ENCODE measurements at places on chromosomes 13 and 19.

- H3K4me1 ChIP-seq = peaks cover 11% of the 10 kb centered on the region
- no peak for DNase-seq
- H3K27me3 ChIP-seq = no peaks in the 10 kb centered on the region
Measured at GRCh38 chr19:11181488-11181887, 15.9 kb downstream of the KANK2 start.

- H3K4me1 ChIP-seq = no peaks in the 10 kb centered on the region
- H3K4me3 ChIP-seq = no peak overlapping the region
- H3K27ac ChIP-seq = no peak overlapping the region
- no peaks in the 10 kb centered on the region for H3K27me3 ChIP-seq
- no peak for DNase-seq
- no peaks in the 10 kb centered on the region for H3K36me3 ChIP-seq
Measured at GRCh38 chr19:28920269-28921066, 292.5 kb downstream of the UQCRFS1 start.

GRCh38 chr19:48530066-48530720 lies 18.6 kb upstream of the LMTK3 start:
- no peak overlapping the region for H3K4me3 ChIP-seq
- DNase-seq = no peak
- peaks cover 6% of the 10 kb centered on the region for H3K27me3 ChIP-seq
- H3K27ac ChIP-seq = no peak overlapping the region
- no peaks in the 10 kb centered on the region for H3K4me1 ChIP-seq

DNA sequence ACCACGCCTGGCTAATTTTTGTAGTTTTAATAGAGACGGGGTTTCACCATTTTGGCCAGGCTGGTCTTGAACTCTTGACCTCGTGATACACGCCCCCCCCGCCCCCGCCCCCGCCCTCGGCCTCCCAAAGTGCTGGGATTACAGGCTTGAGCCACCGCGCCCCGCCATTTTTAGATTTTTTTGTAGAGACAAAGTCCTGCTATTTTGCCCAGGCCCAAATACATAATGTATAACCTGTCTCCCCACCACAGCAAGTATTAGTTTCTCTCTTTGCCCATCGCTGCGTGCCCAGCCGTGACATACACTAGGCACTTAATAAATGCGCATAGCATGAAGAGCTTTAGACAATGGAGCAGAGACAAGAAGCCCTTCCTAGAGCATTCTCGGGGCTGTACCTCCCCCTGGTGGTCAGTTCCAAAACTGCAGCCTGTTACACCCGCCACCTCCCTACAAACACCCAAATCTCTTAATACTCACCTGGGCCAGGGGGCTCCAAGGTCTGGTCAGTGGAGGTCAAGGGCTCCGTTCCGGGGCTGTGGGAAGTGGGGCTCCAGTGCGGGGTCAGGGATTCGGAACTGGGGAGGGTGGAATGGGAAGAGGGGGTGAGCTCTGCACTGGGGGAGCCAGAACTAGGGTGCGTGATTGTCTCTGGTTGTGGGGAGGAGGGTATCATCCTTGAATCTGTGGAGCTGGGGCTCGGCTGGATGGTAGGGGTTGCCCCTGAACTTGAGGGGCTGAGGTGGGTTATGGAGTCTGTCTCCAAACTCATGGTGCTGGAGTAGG lies 22.5 kb downstream of the IQCN start:
- no peaks in the 10 kb centered on the region for H3K27me3 ChIP-seq
- no peak for DNase-seq
- H3K4me3 ChIP-seq = no peak overlapping the region
- no peaks in the 10 kb centered on the region for H3K36me3 ChIP-seq
- peaks cover 39% of the 10 kb centered on the region for H3K4me1 ChIP-seq

- peaks cover 31% of the 10 kb centered on the region for H3K4me1 ChIP-seq
- peak overlapping the region; percentile 80 for H3K4me3 ChIP-seq
- H3K36me3 ChIP-seq = no peaks in the 10 kb centered on the region
- no peak for DNase-seq
- no peaks in the 10 kb centered on the region for H3K27me3 ChIP-seq
- H3K27ac ChIP-seq = peak overlapping the region; percentile 42
Measured at GRCh38 chr19:911197-912033, 1.6 kb downstream of the R3HDM4 start.

- H3K27ac ChIP-seq = no peak overlapping the region
- H3K4me3 ChIP-seq = no peak overlapping the region
- no peaks in the 10 kb centered on the region for H3K27me3 ChIP-seq
Measured at GRCh38 chr13:26895081-26895807, 134.7 kb upstream of the GPR12 start.

DNA sequence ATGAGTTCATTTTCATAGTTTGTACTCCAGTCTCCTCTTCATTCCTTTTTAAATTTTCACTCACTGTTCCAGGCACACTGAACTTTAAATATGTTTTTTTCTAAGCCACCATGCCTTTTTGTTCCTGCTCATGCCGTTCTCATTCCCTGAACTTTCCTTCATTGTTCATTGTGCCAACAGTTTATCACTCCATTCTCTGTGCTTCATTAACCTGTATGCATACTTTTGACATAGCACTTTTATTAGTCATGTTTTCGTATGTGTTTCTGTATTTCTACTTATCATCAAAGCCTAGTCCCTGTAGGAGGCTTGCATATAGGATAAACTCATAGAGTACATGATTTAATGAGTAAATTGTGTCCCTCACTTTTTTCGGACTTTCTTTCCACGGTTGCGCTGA lies 65.3 kb downstream of the PCDH20 start:
- DNase-seq = no peak
- no peaks in the 10 kb centered on the region for H3K27me3 ChIP-seq
- H3K27ac ChIP-seq = no peak overlapping the region
- no peaks in the 10 kb centered on the region for H3K4me1 ChIP-seq

DNA sequence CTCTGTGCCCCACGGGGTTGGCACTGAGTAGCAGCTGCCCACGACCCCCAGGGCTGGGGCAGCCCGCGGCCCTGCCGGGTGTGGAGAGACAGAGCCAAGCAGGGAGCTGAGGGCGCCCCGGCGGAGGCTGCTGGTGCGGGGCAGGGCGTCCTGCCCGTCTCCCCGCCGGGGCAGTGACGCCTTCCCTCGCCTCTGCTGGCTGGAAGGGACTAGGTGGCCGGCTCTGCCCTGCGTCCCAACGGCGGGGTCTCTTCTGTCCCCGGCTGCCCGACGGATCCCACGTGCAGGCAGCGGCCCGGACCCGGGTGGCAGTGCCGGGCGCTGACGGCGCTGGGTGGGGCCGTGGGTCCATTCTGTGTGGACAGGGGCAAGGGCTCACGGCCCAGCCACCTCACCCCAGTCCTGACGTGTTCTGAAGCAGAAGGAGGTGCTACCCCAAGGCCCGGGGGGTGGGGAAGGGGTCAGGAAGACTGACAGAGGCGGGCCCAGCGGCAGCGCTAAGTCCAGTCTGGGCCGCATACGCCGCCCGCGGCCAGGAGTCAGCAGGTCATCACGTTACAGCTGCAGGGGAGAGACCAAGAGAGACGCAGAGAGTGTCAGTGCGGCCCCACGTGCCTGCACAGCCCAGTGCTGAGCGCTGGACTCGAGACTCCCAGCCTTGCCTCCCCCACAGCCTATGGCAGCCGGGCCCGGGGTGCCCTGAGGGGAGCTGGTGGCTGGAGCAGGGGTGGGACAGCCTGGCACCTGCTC lies 15.1 kb upstream of the PLPP2 start:
- no peak overlapping the region for H3K4me3 ChIP-seq
- no peaks in the 10 kb centered on the region for H3K27me3 ChIP-seq
- H3K27ac ChIP-seq = no peak overlapping the region
- peaks cover 34% of the 10 kb centered on the region for H3K36me3 ChIP-seq
- DNase-seq = no peak

DNA sequence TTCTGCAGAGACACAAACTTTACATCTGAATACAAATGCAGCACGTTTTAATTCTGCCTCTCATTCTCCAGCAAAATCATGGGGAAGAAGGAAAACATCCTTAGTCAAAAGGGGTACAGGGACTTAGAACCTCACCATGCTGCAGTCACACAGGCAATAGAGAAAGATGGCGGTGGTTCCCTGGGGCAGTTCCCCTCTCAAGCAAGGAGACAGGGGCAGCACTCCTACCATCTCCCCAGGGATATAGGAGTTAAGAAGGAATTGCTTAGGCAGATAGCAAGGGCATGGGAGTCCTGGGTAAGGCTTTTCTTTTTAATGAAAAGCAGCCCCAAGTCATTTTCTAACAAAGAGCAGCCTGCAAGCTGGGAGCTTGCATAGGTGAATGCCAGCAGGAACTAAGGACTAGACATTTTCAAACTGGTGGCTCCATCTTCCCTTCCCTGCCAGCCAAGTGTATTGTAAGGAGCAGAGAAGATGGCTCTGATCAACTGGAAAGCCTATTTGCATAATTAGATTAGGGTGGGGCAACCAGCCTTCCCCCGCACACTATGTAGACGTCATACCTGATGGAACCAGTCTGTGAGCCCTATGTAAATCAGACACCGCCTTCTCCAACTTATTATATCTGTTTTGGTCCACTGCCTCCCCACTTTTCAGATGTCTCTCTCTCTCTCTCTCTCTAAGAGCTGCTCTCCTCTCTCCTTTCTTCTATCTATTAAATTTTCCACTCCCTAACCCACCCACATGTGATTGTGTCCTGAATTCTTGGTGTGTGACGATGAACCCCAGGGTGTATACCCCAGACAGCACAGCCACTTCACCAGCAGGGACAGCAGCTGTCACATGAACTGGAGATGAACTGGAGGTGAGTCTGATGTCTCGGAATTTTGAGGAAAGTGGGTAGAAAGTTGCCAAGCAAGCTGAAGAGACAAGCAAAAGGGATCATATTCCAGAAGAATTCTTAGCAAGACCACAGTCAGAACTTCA lies 514.5 kb downstream of the IRS2 start:
- H3K4me3 ChIP-seq = no peak overlapping the region
- H3K4me1 ChIP-seq = peaks cover 30% of the 10 kb centered on the region
- no peaks in the 10 kb centered on the region for H3K27me3 ChIP-seq

DNA sequence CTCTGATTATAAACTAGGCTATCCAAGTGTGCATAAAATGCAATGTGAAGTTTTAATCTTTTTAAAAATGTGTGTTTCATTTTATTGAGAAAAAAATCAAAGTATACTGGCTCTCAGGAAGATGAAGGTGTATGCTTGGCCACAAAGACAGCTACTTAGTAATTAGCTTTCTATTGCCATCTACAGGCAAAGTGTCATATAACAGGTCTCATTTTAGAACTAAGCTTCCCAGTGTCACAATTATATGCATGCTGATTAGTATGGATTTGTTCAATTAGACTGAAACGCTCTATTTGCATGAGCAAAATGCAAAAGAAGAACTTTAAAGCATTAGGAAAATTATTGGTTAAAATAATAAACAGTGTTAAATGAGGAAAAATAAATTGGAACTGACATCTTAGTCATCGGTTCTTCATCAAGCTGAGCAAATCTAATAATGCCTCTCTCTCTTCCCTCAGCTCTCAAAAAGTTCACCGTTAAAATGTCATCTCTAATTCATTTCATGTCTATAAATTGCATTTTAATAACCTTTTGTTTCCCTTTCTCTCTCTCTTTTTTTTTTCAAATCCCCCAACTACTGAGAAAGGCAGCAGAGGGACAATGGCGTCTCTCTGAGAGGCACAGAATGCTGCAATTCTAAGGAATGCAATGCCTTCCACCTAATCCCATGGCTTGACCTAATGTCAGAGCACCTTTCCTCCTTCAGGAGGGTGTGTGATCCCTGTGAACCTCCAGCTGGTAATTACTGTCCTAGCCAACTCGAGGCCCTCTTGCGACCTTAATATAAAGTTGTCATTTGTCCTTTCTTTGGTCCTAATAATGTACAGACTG lies 313.1 kb upstream of the MAB21L1 start:
- no peak overlapping the region for H3K4me3 ChIP-seq
- H3K4me1 ChIP-seq = peaks cover 25% of the 10 kb centered on the region
- H3K27ac ChIP-seq = no peak overlapping the region
- no peak for DNase-seq

GRCh38 chr13:91531646-91532045 lies 133.2 kb downstream of the GPC5 start:
- no peak overlapping the region for H3K4me3 ChIP-seq
- no peak for DNase-seq
- H3K4me1 ChIP-seq = no peaks in the 10 kb centered on the region
- H3K36me3 ChIP-seq = no peaks in the 10 kb centered on the region

- H3K4me1 ChIP-seq = peaks cover 6% of the 10 kb centered on the region
- no peak overlapping the region for H3K27ac ChIP-seq
- H3K36me3 ChIP-seq = no peaks in the 10 kb centered on the region
- no peak for DNase-seq
- H3K27me3 ChIP-seq = no peaks in the 10 kb centered on the region
Measured at GRCh38 chr13:42401376-42401775, 129.4 kb downstream of the AKAP11 start.

- no peak for DNase-seq
- no peak overlapping the region for H3K27ac ChIP-seq
- no peaks in the 10 kb centered on the region for H3K4me1 ChIP-seq
- no peaks in the 10 kb centered on the region for H3K36me3 ChIP-seq
- no peak overlapping the region for H3K4me3 ChIP-seq
Measured at GRCh38 chr13:27578121-27579030, 42.0 kb downstream of the LNX2 start.
